ENCODE measurements at places on chromosomes 7 and 10.

- no peak for DNase-seq
Measured at GRCh38 chr10:20257422-20257821, 441.2 kb downstream of the PLXDC2 start.

DNA sequence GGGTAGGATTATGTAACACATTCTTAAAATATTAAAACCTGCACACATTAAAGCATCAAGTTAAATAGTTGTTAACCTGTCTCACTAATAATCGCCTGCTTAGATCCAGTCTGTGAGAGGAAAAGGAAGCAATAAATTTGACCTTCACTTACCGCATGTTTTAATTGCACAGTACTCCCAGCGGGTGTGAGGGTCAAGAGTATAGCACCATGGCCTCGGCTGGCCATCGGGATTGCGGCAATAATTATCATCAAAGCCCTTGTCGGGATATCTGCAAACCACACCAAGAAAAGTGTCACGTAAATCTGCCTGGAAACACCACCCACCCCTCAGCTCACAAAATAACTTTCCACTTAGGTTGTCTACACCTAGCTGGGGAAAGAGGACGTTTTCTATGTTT is 26.6 kb downstream of the HGF start:
- no peak for DNase-seq

GRCh38 chr7:25320791-25321190 is 92.5 kb upstream of the NPVF start:
- no peak for DNase-seq

- no peak for DNase-seq
Measured at GRCh38 chr10:11921800-11922392, 98.7 kb downstream of the PROSER2 start.

GRCh38 chr7:37729181-37729580 is 45.6 kb downstream of the GPR141 start:
- no peak for DNase-seq

DNA sequence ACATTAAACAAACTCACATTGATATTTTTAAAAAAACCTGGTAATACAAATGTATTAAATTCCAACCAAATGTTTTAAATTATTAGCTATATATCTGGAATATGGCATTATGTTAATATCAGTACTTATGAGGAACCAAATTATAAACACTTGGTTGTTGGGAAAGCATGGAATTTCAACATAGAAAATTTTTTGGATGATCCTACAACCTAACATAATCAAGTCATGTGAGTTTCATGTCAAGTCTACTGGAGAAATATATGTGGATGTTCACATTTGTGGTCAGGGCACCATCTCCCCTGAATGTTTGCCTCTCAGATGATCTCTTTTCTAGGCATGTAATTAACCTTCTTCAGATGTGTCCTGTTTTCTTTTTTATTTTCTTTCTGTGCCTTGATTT is 5.2 kb upstream of the POT1 start:
- DNase-seq, result no peak

GRCh38 chr10:48364659-48365405 is 58.4 kb downstream of the MAPK8 start:
- DNase-seq, result peak; percentile 35

GRCh38 chr7:17651863-17652385 is 288.4 kb downstream of the SNX13 start:
- no peak for DNase-seq

GRCh38 chr10:86291616-86292340 is 74.8 kb downstream of the GRID1 start:
- DNase-seq, result no peak

GRCh38 chr7:145219461-145219860 is 383.6 kb upstream of the TPK1 start:
- DNase-seq, result no peak

DNA sequence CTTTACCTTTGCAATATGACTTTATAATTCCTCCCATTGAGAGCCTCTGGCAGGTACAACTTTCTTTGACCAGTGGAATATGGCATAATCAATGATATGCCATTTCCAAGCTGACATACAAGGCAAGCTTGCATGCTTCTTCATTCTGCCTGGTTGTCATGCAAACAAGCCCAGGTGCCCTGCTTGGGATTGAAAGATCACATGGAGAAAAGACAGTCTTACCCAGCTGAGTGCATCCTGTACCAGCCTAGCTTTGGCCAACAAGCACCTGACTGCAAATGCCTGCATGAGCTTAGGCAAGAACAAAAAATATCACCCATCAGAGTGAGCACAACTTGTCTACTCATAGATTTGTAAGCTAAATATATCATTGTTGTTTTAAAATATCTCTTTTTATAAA is 82.9 kb upstream of the KCND2 start:
- DNase-seq, result no peak

DNA sequence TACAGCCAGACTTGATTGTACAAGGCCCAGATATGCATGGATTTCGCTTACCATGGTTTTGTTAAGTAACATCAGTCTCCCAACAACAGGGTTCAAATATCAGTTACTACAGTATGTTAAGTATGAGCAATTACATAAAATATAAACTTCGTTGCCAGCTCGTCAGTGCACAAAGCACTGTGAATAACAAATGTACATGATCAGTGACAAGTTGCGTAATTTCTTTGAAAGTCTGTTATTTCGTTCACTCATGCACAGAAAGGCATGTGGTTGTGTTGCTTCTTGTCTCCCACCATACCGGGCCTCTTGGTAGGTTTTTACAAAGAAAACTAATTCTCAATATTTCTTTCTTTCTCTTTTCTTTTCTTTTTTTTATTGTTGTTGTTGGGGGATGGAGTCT is 12.5 kb upstream of the ZNF487 start:
- DNase-seq, result no peak

GRCh38 chr7:17159500-17160037 is 138.9 kb upstream of the AHR start:
- no peak for DNase-seq

DNA sequence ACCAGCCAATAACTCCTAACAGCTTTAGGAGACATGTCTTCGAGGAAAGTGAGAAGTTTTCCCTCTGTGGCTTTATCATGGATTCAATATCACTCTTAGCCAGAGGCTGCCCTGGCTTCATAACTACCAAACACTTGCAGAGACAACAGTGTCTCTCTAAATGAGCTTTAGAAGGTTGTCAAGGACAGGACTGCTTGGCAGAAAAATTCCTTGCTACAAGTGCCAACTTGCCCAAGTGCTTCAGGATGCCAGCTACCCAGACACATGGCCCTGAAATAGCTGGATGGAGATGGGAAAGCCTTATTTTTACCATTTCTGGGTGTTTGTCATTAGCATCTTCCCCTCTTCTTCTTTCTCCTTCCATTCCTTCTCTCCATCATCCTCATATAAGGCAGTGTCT is 137.1 kb upstream of the MDFIC start:
- no peak for DNase-seq

GRCh38 chr10:95543459-95543858 is 17.7 kb downstream of the SORBS1 start:
- DNase-seq, result no peak

DNA sequence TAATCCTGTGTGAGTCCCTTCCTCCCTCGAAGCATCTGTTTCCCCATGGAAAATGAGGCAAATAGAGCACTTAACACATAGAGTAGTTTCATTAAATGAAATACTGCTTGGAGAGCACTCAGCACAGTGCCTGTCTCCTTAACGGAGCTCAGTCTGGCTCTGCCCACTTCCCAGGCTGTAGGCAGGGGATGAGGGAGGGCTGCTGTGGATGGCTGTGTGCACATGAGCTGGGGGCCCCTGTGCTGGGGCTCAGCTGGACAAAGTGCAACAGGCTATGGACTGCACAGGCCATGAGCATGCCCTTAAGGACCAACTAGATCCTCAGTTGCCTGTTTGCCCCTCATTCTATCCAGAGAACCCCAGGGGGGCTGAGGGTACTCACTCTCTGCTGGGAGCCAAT is 14.5 kb downstream of the ZCCHC24 start:
- DNase-seq, result no peak

GRCh38 chr7:117751775-117752174 is 121.5 kb downstream of the CTTNBP2 start:
- no peak for DNase-seq

GRCh38 chr7:107267138-107267537 is 98.3 kb downstream of the HBP1 start:
- DNase-seq, result no peak

DNA sequence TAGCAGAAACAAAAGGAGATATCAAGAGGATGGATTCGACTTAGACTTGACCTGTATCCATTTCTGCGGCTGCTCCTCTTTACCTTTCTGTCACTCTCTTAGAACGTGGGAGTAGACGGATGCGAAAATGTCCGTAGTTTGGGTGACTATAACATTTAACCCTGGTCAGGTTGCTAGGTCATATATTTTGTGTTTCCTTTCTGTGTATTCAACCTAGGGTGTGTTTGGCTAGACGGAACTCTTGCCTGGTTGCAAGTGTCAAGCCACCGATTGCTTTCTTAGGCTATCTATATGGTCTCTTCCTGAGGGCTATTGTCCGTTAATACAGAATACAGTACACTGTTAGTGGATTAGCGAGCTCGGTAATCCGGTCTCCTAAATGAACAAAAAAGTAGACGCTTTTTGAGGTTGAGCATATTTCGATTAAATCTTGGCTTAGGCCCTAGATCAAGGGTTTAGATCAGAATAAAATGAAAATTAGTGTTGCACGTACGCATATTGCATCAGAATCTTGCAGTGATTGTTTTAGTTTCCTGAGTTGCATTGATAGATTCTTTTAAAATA is 1.2 kb downstream of the PTEN start:
- no peak for DNase-seq

DNA sequence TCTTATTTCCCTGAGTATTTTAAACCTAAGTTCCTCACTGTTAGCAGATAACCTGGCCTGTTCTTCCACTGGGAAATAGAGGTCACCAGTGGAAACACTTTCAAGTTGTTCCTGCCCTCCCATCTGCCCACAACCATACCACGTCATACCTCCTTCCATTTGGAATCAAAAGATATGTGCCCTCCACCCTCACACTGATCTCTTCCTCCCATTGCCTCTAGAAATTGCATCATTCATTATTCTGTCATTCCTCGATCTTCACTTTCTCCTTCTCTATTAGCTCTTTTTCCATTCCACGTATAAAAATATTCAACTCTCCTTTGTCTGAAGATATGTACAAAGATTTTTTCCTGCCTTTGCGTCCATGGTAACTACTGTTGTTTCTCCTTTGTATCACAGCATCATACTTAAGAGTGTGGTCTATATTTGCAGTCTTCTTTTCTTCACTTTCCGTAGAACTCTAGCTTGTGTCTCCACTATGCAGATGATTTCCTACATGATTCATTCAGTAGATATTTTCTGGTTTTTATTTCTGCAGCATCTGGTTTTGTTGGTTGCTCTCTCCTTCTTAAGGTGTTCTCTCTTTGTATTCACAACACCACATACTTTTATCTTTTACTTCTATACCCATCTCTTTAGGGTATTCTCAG is 312.3 kb downstream of the REEP3 start:
- DNase-seq, result no peak

GRCh38 chr7:157972914-157973313 is 614.7 kb downstream of the PTPRN2 start:
- DNase-seq, result no peak

- no peak for DNase-seq
Measured at GRCh38 chr10:117167789-117168674, 29.3 kb upstream of the KCNK18 start.

GRCh38 chr7:150317748-150318444 is 5.3 kb upstream of the LRRC61 start:
- no peak for DNase-seq

- DNase-seq, result no peak
Measured at GRCh38 chr10:75407713-75408508, 6.3 kb upstream of the ZNF503 start.

- DNase-seq, result no peak
Measured at GRCh38 chr7:4185136-4185535, 497.0 kb upstream of the FOXK1 start.

GRCh38 chr7:87574630-87575029 is 26.1 kb downstream of the ABCB1 start:
- DNase-seq, result no peak

DNA sequence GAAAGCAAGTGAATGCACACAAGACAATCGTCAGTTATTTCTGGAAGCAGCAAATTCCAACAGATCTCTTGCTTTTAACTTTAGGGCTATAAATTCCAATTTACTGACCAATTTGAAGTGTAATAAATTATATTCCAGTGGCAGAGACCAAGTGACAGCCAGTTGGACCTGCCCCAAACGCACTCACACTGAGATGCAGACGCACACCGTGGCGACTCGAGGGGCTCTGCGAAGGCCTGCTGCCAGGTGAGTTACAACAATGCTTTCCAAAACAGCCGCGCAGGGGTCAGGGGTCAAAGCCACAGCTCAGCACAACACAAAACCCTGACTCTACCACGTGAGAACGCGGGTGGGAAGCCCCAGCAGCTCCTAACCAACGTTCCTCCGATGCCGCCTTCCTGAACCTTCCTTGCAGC is 97.4 kb downstream of the ZRANB1 start:
- DNase-seq, result no peak

GRCh38 chr7:95527033-95527775 is 41.5 kb downstream of the ASB4 start:
- DNase-seq, result no peak

- no peak for DNase-seq
Measured at GRCh38 chr7:129006636-129007414, 48.1 kb downstream of the TNPO3 start.

GRCh38 chr7:129376076-129376777 is 58.0 kb upstream of the STRIP2 start:
- DNase-seq, result no peak

- no peak for DNase-seq
Measured at GRCh38 chr7:126411821-126412383, 840.8 kb downstream of the GRM8 start.

- no peak for DNase-seq
Measured at GRCh38 chr10:521261-522250, 167.9 kb downstream of the DIP2C start.

- DNase-seq, result no peak
Measured at GRCh38 chr7:47473499-47474210, 108.3 kb downstream of the TNS3 start.

DNA sequence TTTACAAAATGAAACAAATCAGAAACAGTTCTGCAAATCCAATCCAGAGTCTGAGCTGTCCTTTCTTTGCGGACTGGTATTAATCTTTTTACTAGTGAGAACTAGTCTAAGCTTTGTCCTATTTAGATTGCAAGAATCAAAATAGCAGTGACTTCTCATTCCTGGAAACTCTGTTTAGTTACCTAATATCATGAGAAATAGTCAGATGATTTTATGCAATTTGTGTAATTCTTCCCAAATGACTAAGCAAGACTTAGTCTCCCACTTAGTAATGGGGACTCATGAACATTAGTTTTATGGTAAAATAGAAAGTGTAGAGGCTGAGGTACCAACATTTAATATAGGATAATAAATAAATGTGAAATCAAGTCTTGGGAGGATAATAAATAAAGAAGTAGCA is 341.3 kb downstream of the DNAJB9 start:
- DNase-seq, result no peak

GRCh38 chr10:17109046-17109445 is 20.6 kb downstream of the CUBN start:
- DNase-seq, result no peak

DNA sequence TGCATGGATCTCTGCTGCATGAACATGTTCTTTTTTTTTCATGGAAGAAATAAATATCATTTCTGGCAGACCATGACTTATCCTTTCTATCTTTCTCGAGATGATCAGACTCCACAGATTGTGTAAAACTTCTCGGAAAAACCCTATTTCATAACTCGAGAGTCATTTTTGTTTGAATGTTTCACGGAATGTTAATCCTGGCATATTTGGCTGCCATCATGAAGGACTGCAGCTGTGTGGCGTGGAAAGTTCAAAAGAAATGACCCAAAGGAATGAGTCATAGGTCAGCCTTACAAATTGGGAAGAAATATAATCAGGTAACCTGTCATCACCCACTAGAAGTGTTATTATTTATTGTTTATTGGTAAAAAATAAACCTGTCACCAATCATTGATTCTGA is 566.8 kb downstream of the SDK1 start:
- DNase-seq, result no peak

GRCh38 chr10:55158633-55159032 is 357.6 kb upstream of the PCDH15 start:
- DNase-seq, result no peak

Measured in NCI-H1417 treated with DMSO at 0.1 percent for 48 hours (cell line).